ENCODE measurements at places on chromosomes 4 and X. TPM values are rescaled to one million over a fixed set of nuclear protein-coding genes. Genes with fewer than 3 reads are reported as not detected.

The ADAMTS3 gene
- total RNA-seq, result 6.7 TPM

The NAP1L2 gene
- not detected for total RNA-seq

The RTL3 gene
- not detected for total RNA-seq

The GAGE12H gene
- not detected for total RNA-seq

The FGFR3 gene
- 2.0 TPM for total RNA-seq

The FLNA gene
- total RNA-seq, result 142 TPM

DNA sequence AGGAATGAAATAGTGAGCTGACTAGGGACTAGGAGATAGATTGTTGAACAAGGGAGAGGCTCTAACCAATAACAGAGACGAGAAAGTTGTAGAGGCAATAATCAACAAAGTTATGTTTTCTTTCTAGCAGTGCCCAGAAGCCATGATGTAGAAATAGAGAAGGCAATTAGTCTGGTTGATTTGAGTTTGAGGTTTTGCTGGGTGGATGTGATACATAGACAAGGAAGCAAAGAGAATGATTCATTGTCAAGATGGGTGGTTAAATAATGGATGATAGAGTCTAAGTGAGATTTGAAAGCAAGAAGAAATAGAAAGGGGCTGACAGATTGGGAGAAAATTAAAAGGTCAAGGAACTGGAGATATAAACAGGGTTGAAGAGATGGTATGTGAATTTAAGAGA, 11.2 kb downstream of the RBM41 start:
- H3K36me3 ChIP-seq, result peaks cover 5% of the 10 kb centered on the region
- no peak overlapping the region for H3K4me3 ChIP-seq
- no peak overlapping the region for H3K27ac ChIP-seq
- H3K4me1 ChIP-seq, result no peaks in the 10 kb centered on the region
- no peaks in the 10 kb centered on the region for H3K27me3 ChIP-seq

GRCh38 chr4:179747218-179747910, 2305.1 kb upstream of the AGA start:
- no peak for DNase-seq
- H3K27ac ChIP-seq, result no peak overlapping the region
- peaks cover 5% of the 10 kb centered on the region for H3K4me1 ChIP-seq
- no peaks in the 10 kb centered on the region for H3K36me3 ChIP-seq

GRCh38 chrX:133856819-133857218, 128.6 kb downstream of the GPC3 start:
- no peak overlapping the region for H3K27ac ChIP-seq
- DNase-seq, result no peak
- no peak overlapping the region for H3K4me3 ChIP-seq
- peaks cover 21% of the 10 kb centered on the region for H3K4me1 ChIP-seq
- H3K36me3 ChIP-seq, result no peaks in the 10 kb centered on the region
- H3K27me3 ChIP-seq, result no peaks in the 10 kb centered on the region

- no peak overlapping the region for H3K4me3 ChIP-seq
- no peak for DNase-seq
- H3K27me3 ChIP-seq, result no peaks in the 10 kb centered on the region
- no peaks in the 10 kb centered on the region for H3K36me3 ChIP-seq
Measured at GRCh38 chrX:115360220-115360781, 70.8 kb downstream of the LUZP4 start.

DNA sequence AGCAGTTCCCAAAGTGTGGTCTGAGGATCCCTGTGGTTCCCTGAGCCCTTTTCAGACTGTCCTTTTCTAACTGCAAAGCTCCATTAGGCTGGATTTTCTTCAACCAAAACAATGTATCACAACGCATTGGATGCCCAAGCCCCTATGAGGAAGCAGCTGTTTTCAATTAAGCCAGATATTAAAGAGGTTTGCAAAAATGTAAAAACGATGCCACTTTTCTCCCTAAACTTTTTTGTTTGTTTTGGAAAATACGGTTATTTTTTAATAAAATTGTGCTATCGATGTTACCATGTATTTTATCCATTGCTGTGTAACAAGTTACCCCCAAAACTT, 170.4 kb upstream of the BCOR start:
- peak overlapping the region; percentile 53 for H3K4me3 ChIP-seq
- H3K27ac ChIP-seq, result peak overlapping the region; percentile 98
- no peaks in the 10 kb centered on the region for H3K36me3 ChIP-seq
- peaks cover 8% of the 10 kb centered on the region for H3K4me1 ChIP-seq
